ENCODE measurements at places on chromosomes 16 and 17.

- DNase-seq = peak; percentile 76
These were observed 7.8 kb downstream of the PMP22 start for GRCh38 chr17:15257258-15257788.

- DNase-seq = no peak
These were observed 39.2 kb downstream of the MPRIP start for GRCh38 chr17:17081304-17081940.

DNA sequence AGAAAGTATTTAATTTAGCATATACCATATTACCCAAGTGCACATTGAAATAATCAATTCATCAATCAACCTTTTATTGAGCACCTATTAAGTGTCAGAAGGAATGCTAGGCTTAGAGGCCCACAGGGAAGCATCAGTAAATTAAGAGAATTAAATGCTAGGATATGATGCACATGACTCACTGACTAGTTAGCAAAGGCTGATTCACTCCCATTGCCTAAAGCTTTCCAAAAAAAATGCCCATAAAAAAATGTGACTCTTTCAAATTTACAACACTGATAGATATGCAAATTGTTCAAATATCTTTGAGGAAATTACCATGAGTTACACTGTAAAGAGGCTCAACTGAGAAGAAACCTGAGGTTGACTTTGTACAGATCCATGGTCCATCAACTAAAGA, 883.3 kb downstream of the CDH11 start:
- DNase-seq = no peak

- no peak for DNase-seq
These were observed 91.0 kb downstream of the GSG1L start for GRCh38 chr16:27972500-27972899.

DNA sequence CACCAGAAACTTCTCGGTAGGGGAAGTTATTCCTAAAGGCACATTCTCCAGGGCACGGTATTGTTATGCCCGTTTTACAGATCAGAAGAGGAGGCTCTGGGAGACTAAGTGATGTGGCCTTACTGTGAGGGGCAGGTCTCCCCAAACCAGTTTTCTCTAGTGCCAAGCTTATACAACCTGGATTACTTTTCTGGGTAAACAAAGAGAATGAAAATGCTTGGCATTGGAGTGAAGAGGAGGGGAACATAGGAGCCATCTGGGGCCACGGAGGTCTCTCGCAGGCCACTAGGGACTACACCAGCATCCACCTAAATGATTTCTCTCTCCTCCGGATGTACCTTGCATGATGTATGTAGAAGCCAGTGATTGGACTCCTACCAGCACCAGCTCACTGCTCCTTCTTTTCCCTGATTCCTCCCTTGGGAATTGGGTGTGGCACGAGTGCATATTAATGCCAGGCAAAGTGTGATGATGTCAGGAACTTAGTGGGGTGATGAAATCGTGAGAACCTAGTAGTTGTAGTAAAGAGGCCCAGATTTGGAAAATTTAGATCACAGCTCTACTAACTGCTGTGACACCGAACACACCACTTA, 674 bp downstream of the TOM1L1 start:
- DNase-seq = no peak

- no peak for DNase-seq
These were observed 37.0 kb downstream of the CUEDC1 start for GRCh38 chr17:57918017-57918895.

DNA sequence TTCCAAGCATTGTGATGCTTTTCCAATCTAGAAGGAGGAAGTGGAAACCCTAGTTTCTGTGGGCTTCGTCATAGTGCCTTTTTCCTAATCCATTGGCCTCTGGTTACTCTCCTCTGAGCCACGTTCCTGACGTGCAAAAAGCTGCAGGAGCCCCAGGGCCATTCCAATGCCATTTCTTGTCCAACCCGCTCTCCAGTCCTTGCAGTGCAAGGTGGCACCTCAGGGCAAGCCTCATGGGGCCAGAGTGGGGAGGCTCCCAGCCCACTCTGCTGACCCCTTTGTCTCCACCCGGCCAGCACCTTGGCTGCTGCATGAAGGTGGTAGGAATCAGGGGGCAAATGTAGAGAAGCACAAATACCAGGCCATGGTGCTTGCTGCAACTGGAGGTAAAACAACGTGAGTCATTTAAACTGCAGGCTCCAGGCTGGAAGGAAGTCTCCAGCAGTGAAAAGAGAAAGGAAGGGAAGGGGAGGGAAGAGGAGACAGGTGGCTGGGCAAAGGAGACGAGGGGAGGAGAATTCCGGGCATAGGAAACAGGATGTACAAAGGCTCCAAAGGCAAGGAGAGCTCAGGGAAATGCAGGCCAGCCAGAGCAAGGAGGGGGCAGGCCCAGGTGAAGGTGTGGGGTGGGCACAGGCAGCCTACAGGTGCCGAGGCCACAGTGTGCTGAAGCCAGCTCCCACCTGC, 168.2 kb upstream of the TNRC6C start:
- no peak for DNase-seq

DNA sequence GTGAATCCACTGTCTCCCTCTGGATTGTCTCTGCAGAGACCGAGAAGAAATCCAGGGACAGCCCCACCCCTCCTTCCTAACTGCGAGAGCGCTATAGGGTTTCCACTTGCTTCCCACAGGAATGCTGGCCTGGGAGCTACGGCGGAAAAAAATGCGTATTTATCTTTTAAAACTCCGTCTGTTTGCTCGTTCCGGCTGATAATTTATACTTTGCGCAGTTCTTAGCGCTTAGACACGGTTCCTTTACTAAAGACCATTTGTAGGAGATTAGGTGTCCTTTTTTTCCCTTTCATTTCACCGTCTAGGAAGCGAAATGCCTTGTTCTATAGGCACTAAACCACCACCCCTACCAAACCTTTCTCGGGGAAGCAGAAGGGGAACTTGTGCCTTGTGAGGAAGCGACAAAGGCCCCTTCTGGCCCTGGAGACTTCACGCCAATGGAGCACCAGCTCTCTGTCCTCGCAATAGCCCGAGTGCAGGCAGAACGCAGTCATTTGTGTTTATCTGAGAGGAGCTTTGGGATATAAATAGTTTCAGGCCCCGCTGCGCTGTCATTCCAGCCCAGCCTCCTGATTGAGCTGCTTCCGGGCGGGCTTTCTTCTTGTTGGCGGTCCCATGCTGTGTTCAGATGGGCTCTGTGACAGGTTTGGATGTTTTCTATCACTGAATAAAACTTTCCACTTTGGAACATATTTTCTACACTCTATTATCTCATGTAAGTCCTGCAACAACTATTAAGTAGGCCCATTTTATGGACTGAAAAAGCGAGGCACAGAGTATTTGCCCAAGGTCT, 791 bp upstream of the SUPT4H1 start:
- DNase-seq = no peak

- DNase-seq = no peak
These were observed 1.6 kb downstream of the RNF213 start for GRCh38 chr17:80262291-80262690.

DNA sequence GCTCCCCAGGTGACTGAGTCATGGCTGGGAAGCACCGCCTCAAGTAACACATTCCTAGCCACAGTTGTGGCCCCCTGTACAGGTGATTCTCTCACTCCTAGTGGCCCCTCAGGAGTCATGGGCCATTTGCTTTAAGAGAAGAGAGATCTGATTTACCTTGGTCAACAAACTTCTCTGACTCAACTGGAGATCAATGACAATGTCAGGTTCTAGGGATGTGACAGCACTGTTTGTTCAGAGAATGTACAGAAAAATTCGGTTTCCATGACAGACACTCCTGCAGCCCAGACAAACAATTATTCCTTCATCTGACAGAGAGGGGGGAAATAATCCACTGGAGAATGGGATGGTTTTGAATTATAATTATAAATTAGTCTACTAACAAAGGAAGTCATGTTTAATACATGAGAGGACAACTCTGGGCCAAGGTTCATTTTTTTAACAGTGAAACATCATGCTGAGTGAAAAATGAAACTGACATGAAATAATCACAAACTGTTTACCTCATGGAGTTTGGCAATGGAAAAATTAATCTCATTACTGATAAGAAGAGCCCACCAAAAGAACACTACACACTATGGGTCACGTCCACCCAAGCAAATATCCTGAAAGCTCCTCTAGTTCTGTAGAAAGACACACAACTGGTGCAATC, 9.7 kb downstream of the ERN1 start:
- no peak for DNase-seq

DNA sequence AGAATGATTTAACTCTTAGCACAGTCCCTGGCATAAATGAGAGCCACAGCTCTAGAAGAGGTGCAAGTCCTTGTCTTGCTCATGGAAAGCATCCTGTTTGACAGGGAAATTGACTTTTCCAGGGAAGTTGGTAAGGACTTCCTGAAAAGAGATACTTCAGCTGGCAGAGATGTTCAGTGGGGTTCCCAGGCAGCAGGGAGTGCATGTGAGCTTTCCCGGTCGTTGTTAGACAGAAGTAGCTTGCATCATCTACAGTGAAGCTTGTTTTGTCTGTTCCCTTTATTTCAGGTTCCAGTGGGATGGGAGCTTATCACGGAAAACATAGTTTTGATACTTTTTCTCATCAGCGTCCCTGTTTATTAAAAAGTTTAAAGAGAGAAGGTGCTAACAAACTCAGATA, 22.9 kb downstream of the ALDH3A2 start:
- DNase-seq = no peak

DNA sequence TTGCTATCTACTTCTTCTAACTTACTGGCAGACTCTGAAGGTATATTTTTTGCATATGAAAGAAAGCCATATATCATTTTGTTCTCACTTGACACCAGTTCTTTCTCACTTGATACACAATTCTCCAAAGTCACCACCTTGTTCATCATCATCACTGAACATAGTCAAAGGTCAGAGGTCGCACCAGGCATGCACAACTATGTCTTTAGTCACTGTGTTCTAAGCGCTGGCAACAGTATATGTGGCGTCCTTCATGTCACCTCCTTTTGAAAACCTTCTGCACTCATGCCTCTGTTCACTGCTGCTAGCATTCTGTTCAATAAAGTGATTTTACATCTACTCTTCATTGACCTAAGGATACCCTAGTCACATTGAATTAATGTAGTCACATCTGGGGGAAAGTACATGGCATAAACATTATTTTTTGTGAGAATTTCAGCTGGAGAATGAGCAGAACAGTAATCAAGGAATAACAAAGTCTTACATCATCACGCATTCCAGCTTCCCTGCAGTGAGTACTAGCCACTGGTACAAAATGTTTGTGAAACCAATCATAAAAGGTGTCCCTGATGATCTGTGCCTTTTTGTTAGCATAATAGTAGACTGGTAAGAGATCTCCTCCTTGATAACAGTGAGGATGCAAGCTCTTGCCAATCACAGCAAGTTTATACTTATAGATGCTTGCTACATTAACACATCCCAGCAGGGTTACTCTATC, 20.5 kb upstream of the TBX4 start:
- no peak for DNase-seq

- DNase-seq = no peak
These were observed 287.4 kb downstream of the SLC39A11 start for GRCh38 chr17:72804949-72805707.

- no peak for DNase-seq
These were observed 104.3 kb upstream of the NUDT7 start for GRCh38 chr16:77617996-77618395.

- no peak for DNase-seq
These were observed 12.4 kb upstream of the SLC25A19 start for GRCh38 chr17:75301502-75302206.

DNA sequence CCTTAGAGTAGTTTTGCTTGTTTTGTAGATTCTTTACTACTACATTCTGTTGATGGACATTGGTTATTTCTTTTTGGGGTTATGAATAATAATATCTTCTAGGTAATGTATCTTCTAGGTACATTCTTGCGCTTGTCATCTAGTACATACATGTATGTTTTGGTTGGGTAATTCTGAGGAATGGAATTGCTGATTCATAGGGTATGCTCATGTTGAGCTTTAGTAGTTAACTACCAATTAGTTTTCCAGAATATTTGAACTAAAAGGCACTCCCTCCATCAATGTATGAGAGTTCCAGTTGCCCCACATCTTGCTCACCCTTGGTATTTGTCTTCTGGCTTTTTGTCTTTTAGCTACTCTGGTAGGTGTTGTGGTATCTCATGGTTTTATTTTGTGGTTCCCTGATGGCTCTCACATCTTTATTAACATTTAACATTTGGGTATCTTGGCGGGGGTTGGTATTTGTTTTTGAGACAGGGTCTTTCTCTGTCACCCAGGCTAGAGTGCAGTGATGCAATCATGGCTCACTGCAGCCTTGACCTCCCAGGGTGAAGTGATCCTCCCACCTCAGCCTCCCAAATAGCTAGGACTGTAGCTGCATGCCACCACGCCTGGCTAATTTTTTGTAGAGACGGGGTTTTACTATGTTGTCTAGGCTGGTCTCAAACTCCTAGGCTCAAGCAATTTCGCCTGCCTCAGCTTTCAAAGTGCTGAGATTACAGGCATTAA, 47.1 kb downstream of the SLC6A4 start:
- no peak for DNase-seq

GRCh38 chr17:35752945-35753764, at the start of gene GAS2L2:
GAS2L2 (minus strand) TSS chr17:35753239; CDS start chr17:35752850, 389 bp downstream.
- DNase-seq = no peak

DNA sequence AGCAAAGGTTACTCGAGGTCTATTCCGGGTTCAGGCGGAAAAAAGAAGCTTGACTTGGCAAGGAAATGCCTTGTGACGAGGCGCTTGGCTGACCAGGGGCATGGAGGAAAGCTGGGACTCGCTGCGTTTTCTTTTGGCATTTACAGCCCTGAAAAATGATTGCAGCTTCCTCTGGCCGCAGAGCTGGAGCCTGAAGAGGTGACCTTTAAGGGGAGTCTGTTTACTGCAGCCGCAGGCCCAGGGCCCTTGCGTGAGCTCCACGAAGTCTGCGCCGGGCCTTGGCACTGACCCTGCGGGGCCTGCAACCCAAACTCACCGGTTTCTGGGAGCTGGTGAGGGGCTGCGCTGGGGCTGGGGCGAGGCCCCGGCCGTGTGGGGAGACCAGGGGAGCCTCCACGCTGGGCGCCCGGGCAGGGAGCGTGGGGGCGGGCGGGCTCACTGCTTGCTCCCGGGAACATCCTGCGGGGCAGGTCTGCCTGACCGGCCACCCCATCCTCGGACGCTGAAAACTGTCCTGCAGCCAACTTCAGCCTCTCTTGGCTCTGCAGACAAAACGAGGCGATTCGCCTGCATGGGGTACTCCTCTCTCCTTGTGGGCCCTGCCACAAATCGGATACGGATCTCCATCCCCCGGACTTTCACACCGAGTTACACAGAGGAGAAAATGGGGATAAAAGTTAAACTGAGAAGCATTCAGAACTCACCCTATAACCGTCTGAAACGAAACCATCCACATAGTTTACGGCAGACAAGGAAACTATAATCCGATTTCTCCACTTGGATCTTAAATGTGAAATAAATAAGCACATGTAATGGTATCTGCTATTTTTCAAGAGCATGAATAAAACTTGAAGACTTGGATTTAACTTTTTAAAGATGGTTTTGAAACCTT, 206.3 kb upstream of the FOXF1 start:
- no peak for DNase-seq

DNA sequence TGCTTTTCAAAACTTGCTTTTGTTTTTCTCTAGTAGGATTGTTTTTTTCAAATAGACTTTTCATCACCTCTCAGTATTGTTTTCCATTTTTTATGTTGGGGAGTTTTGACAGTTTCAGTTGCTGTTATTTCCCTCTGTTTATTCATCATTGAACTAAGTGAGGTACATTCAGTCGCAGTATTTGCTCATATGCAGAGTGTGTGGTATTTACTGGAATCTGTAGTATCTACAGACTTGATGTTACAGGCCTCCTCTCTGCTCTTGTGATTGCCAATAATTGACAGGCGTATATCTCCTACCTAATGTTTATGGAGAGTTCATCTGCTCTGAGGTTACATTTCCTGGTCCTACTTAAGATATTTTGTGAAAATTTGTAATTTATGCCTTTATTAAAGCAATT, 49.6 kb downstream of the COX10 start:
- DNase-seq = no peak

- no peak for DNase-seq
These were observed 9.2 kb downstream of the RPL23 start for GRCh38 chr17:38844261-38844757.
